Activated gamma-delta T cell treated with Interleukin-2 at 50 U/mL for 16 hours (primary cell): ENCODE measurements at places on chromosomes 2 and 18.

GRCh38 chr2:234626566-234627130 lies 129.8 kb upstream of the ARL4C start:
- DNase-seq: no peak

GRCh38 chr2:178295906-178296305 lies 101.6 kb downstream of the OSBPL6 start:
- no peak for DNase-seq

GRCh38 chr2:70258532-70258875 lies 567 bp downstream of the PCYOX1 start:
- no peak for DNase-seq

- no peak for DNase-seq
These were observed 3.4 kb downstream of the OTX1 start for GRCh38 chr2:63053889-63054602.

DNA sequence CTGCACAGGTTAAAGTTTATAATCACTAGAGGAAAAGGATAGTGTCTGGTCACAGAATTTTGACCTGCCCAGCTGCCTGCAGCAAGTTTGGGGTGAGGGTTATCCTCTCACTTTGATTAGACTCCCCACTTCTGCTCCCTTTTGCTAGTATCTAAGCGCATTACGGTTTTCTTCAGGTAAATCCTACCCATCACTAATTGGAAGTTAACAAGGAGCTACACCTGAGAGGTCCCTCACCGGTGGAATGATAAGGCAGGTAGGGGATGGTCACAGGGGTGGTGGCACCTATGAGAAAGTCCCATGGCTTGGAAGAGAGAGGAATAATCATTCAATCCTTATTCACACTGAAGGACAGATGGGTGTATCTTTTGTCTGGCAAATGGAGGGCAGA lies 7.6 kb downstream of the BCL2 start:
- DNase-seq: no peak

GRCh38 chr2:176234156-176234555 lies 35.1 kb upstream of the MTX2 start:
- DNase-seq: no peak

GRCh38 chr2:860259-860855 lies 90.3 kb upstream of the SNTG2 start:
- DNase-seq: no peak
